ENCODE measurements at places on chromosomes 6 and 20. TPM values are rescaled to one million over a fixed set of nuclear protein-coding genes. Genes with fewer than 3 reads are reported as not detected.

GRCh38 chr20:39775110-39775509, 813.0 kb downstream of the DHX35 start:
- DNase-seq: peak; percentile 26

GRCh38 chr20:3193806-3194616, 10.5 kb downstream of the DDRGK1 start:
- DNase-seq: no peak

DTD1 gene
- total RNA-seq: not detected

DNA sequence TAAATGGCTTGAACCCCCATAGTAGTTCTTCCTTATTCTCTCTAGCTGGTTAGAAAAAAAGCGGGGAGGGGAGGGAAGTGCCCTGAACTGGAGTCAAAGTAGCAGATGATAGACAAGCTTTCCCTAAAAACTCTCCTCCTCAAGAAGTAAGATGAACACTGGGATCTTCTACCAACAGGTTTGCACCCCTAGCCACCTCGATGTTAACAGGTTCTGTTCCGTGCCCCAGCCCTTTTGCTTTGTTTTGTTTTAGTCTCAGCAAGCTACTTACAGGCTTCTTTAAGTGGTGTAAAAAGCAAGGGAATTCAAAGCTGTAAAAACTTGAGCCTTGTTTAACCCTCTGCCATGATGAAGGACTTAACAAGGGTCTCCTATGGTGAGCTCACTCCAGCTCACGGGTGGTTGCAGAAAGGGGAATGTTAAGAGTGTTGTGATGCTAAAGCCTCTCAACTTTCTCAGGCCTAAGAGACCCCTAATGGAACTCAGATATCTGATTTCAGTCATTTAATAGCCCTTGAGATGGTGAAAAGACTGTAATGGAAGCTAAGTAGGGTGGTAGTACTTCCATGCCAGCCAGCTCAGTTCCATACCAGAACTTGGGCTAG, 106.0 kb downstream of the FOXO3 start:
- DNase-seq: no peak

GRCh38 chr20:43189554-43190331, at the start of gene PTPRT:
TSS of gene PTPRT (minus strand) at chr20:43189906. CDS start at chr20:43189733, 173 bp downstream.
- peak; percentile 23 for DNase-seq

GRCh38 chr6:87378947-87379346, 28.8 kb upstream of the CFAP206 start:
- no peak for DNase-seq

DNA sequence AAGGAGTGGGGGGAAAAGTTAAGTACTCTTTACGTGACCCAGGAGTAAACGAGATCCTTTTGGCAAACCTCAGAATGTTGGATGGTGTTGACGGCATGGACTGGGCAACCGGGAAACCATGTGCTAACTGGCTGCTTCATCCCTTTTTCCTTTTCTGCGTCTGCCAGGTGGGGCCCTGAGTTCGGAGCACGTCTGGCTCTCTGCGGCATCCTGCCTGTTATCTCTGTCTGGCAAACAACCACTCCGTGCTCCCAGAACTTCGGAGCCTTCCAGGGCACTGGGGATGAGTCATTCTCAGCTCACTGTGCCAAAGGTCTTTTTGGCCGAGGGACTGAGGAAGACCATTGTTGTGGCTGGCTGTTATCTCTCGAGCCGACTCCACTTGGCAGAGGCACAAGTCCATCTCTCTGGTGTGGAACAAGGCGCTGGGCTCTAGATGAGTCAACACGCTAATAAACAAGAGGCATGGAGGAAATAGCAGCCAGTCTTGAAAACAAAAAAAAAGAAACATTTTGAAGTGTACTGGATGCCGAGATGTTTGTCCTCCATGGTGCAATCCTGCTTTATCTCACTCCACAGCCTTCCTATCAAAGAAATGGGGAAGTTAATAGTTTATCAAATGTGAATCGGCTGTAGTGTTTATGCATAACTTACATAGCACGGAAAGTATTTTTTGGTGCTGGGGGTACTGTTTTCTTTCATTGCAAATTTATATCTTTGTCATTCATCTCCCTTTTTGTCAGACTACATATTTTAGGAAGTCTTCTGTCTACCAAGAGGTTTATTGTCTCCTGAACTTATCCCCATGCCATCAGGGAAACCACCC, 64.6 kb upstream of the TXNDC5 start:
- peak; percentile 73 for DNase-seq

CRISP3 gene
- total RNA-seq: not detected

- DNase-seq: no peak
Observed at GRCh38 chr20:31770243-31770642, 31.2 kb downstream of the TPX2 start.

- no peak for DNase-seq
Observed at GRCh38 chr20:25706793-25707192, 10.1 kb upstream of the ZNF337 start.

DNA sequence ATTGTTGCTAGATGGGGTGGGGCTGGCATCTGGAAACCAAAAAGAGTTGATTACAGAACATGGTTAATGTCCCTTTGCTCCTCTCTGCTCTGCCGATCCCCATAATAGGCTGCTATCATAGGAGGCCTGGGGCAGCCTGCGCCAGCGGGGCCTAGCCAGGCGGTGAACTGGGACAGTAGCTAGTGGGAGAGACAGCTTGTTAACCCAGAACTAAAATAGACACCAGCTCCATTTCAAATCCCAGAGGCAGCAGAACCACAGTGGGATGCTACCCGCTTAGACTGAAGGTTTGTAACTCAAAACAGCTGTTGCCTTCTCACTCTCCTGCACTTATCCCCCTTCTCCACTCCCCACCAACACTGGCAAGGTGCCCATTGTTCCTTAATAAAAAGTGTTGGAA, 98.5 kb downstream of the SSR1 start:
- no peak for DNase-seq

- DNase-seq: no peak
Observed at GRCh38 chr20:3047486-3048419, 1.9 kb downstream of the MRPS26 start.

MROH8 gene
- total RNA-seq: not detected

Data from stomach (tissue), 19 donors.